ENCODE measurements at places on chromosomes 2 and 18.

DNA sequence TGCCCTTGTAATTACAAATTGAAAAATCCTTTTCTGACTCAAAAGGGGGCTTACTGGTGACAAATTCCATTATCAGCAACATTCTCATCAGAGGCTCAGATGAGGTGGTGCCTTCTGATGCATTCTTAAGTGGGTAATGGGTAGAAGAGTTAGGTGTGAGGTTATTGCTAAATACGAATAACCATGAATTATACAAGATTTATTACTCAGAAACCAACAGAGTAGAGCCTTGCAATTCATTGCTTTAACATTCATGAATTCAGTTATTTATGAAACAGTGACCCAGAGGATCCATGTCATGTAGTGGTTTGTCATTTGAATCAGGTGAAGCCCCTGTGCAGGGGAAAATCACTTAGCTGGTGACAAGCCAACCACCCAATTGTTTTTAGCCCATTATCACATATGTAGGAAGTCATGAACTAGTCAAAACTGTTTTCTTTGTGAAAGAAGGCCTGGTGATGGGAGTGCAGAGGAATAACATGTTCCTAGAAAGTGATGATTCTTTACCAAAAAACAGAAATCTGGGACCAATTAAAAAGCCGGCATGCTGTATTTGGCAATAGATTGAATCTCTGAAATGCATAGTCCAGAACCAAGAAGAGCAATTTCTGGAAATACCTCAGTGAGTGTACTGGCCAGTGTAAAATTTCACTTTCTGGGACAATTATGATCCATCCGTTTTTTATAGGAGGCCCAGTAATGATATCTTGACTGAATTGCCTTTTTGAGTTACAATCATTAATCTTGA lies 70.2 kb downstream of the CRIM1 start:
- no peak for DNase-seq

DNA sequence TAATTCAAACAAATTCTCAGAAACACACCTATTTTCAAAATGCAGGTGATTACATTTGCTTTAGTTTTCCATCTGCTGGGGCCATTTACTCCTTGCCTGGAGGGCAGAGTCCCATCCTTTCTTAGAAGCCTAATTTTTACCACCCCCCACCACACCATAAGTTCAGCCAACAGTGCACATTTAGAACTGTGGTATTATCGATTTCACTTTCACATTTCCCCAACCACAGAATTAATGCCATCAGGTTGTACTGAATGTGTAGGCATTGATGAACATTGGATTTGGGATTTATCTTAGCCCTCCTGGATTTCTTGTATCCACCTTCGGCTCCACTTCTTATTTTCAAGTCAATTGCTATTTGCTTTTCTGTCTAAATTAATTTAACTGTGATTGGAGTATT lies 4.5 kb downstream of the SCYGR3 start:
- no peak for DNase-seq

DNA sequence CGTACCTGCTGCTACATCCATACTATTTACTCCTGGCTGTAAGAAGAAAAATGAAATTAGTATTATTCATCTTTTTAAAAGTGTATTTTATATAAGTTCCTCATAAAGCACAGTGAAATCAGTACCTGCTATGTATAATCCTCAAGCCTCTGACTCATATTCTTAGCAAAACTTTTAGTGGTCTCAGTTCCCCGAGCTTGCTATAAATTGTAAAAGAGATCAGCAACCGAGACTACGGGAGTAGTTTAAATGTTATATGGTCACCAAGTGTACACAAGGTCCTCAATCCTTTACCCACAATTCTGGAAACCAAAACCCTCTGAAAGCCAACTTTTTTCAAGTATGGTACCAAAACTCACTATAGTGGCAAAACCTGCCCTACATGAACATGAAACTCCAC lies 24.2 kb downstream of the PRPF40A start:
- DNase-seq, result no peak

DNA sequence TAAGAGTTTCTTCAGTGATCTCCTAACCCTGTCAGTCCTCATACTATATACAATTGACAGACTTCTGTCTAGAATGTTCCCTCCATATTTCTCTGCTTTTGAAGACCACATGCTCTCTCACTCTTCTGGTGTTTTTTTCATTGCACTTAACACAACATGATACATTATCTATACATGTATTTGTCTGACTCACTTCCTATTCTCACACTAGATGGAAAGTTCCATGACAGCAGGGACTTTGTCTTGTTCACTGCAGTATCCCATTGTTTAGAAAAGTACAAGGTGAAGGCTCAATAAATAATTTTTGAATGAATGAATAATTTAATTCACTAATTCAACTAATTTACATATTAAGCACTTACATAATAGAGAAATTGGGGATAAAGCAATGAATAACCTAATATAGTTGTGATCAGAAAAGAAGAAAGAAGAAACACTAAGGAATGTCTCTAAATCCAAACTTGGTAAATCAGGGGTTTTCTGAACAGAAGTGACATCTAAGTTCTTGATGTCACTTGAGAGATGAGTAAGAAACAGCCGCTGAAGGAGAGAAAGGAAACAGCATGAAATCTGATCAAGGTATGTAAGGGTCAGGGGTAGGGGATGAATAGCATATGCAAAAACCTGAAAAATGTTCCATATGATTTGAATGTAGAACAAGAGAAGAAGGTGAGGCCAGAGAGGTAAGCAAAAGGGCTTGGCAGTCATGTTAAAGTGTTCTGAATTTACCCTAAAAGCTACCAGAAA lies 42.4 kb downstream of the MBD2 start:
- DNase-seq, result no peak

DNA sequence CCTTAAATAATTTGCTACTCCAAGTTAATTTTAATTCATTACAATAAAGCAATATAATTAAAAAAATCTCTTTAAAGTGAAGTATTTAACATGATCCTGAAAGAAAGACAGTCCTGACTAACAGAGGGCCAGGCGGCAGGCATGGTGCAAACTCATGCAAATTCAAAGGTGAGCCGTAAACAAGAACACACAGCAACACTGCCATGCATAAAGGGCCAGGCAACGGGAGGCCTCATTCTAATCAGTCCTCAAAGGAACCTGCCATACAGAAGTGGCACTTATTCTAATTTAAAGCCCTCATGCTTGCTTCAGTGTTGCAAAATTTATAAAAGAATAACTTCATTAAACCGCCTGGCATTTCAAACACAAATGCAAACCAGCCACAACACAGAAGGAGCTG lies 277.0 kb downstream of the ZNF521 start:
- DNase-seq, result no peak

GRCh38 chr18:79406708-79407107 lies 11.0 kb downstream of the NFATC1 start:
- DNase-seq, result no peak

- no peak for DNase-seq
These were observed 146.3 kb downstream of the TXNL1 start for GRCh38 chr18:56492136-56492535.

Measured in stimulated activated CD4-positive, alpha-beta T cell treated with anti-CD3 and anti-CD28 coated beads, Interleukin-1b, Interleukin-23, amount 100 ng/mL, for 24 hours (primary cell).